ENCODE measurements at places on chromosomes 16 and 17.

- no peak for DNase-seq
These were observed 15.9 kb upstream of the ICAM2 start for GRCh38 chr17:64036198-64036922.

GRCh38 chr16:30902029-30902972, 5.9 kb downstream of the CTF1 start:
- peak; percentile 67 for DNase-seq

GRCh38 chr17:28810437-28810836, 32.2 kb downstream of the FAM222B start:
- no peak for DNase-seq

GRCh38 chr17:75544250-75544649, 18.8 kb downstream of the LLGL2 start:
- no peak for DNase-seq

- DNase-seq: no peak
These were observed 941 bp upstream of the MRPS34 start for GRCh38 chr16:1773703-1774447.

GRCh38 chr16:73016488-73016830, 31.5 kb downstream of the ZFHX3 start:
- DNase-seq: no peak

GRCh38 chr16:85296859-85297660, 184.8 kb upstream of the CIBAR2 start:
- peak; percentile 34 for DNase-seq

DNA sequence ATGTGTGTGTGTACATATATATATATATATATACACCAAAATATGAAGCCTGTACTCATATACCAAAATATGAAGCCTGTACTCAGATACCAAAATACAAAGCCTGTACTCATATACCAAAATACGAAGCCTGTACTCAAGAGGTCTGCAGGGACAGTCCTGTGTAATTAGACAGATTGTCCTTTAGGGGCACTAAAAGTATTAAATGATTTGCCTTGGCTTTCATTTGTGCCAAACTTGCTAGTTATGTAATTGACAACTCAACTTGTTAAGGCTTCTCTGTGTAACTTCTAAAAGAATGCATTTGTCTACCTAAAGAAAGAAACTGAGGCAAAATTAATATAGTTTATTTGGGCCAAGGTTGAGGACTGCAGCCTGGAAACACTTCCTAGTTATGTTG, 30.8 kb upstream of the DHX40 start:
- DNase-seq: no peak

GRCh38 chr17:28747801-28748750, 4.3 kb downstream of the TRAF4 start:
- DNase-seq: no peak

- peak; percentile 41 for DNase-seq
These were observed 667 bp downstream of the OGFOD1 start for GRCh38 chr16:56451753-56452689.

GRCh38 chr16:51440131-51440889, 289.2 kb upstream of the SALL1 start:
- peak; percentile 5 for DNase-seq

DNA sequence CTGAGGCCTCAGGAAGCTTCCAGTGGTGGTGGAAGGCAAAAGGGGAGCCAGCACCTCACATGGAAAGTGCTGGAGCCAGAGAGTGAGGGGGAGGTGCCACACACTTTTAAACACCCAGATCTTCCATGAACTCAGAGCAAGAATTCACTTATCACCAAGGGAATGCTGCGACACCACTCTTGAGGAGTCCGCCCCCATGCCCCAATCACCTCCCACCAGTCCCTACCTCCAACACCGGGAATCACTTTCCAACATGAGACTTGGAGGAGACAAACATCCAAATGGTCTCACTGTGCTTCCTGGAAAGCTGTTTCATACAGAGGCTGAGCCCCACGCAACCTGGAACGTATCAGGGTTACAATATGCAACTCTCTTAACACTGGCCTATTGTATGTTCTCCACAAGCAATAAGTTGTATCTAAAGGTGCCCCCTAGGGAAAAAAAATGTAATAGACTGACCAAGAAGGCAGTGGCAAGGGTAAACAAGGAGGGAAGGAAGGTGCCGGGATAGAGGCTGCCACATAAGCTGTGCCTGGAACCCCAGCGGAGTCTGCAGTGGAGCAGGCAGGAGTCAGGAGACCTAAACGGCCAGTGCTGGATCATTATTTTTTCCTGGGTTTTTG, 106.7 kb upstream of the FOXF1 start:
- no peak for DNase-seq

Data from fibroblast of skin of right biceps (primary cell).